Mesenchymal stem cell (in vitro differentiated cells and primary cell): ENCODE measurements at places on chromosomes 5 and 9.

GRCh38 chr9:36632892-36633291, 60.2 kb downstream of the MELK start:
- peak; percentile 44 for DNase-seq

GRCh38 chr5:132179405-132179804, 48.2 kb downstream of the P4HA2 start:
- no peak for DNase-seq

DNA sequence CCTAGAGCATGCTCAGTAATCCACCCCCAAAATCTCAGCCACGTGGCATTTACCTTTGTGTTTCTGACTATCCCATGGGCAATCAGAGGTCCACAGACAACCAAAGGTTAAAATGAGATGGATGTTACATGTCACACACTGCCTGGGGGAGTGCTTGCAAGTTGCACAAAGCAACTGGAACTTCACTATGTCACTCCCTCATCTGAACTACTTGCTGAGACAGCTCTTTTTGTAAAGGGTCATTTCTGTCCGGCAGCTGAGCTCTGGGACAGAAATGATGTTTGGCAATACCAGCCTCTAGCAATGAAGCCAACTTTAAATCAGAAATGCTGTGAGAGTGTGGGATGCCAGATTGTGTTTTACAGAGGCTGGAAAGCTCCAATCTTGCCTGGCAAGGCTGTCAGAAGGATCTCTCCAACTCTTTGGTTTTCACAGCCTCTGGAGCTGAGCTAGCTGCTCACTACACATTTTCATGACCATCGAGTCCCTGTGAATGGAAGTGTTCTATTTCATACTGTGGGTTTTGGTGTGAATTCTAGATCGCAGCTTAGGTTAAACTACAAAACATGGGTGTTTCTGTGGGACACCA, 66.3 kb upstream of the TMEM215 start:
- no peak for DNase-seq

- peak; percentile 89 for DNase-seq
These were observed at the start of gene SNX30 for GRCh38 chr9:112750016-112750763. Gene SNX30, plus strand, starts transcription at chr9:112750760. Its CDS starts 242 bp downstream, at chr9:112751002.

DNA sequence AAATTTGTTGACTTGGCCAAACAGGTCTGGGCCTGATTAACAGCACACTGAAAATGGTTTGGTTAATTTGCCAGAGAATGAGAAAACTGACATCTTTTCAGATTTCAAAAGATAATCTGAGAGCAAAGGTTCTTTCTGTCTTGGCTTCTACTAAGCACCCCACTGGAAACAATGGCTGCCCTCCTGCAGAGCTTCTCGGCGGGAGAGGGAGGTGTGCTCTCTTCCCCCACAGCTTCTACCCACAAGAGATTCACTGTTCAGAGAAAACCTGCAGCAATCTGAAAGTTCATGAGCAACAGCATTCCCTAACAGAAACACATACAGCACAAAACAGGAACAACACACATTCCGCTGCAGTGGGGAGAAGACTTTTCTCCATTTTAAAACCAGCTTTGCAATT, 3.0 kb downstream of the DNAH5 start:
- no peak for DNase-seq
